ENCODE measurements at places on chromosomes 7 and 10.

DNA sequence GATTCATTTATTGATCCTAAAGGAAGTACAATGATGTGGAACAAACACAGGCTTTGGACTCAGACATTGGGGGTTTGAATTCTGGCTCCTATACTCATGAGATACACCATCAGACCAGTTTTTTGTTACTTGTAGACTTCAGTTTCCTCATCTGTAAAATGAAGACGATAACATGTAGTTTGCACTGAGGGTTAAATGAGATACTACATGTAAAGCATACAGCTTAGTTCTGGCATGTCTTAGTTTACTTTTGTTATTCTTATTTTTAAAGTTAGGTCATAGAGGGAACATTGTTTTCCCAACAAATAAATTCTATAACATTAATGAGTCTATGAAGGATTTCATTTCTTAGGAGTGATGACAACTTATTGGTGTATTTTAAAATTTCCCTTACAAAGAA, 183.5 kb upstream of the FAM3C start:
- no peak for DNase-seq

DNA sequence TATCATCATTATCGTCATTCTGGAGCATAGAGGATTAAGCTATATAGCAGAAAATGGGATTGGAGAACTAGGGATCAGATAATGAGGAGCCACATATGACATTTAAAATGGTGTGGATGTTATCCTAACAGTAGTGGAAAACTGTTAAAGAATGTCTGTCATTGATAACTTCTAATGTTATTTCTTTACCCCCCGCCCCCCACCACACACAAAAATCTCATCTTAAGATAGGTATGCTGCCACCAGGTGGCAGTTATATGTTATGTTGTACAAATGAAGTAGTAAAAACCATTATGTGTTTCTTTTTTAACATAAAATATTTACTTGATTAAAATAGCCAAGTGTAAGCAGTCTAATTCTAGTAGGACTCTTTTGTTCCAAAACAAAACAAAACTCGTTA, 13.0 kb downstream of the AKAP9 start:
- DNase-seq: no peak

DNA sequence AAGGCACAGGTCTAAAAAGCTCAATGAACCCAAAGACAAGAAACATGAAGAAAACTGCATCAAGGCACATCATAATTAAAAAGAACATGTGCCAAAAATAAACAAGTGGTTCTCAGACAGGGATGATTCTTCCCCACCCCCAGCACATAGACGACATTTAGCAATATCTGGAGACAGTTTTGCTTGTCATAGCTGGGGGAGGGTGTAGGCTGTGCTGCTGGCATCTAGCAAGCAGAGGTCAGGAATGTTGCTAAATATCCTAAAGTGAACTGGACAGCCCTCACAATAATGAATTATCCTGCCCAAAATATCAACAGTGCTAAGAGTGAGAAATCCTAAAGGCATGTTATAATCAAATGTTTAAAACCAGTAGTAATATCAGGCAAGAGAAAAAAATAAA, 122.6 kb downstream of the MICU1 start:
- no peak for DNase-seq

GRCh38 chr7:55508221-55509011, 63.9 kb downstream of the VOPP1 start:
- DNase-seq: no peak

DNA sequence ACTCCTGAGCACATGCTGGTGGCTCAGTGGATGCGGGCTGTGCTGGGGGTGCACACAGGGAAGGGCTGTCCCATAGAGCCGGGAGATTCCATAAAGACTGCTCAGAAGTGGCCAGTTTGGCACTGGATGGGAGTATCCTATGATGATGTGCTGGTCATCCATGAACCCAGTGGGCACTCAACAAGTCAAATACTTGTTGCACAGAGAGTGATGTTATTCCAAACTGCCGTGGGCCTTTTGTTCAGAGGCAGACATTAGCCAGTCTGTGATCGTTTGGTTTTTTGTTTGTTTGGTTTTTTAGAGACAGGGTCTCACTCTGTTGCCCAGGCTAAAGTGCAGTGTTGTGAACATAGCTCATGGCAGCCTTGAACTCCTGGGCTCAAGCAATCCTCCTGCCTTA, 30.9 kb upstream of the SAMD8 start:
- no peak for DNase-seq

DNA sequence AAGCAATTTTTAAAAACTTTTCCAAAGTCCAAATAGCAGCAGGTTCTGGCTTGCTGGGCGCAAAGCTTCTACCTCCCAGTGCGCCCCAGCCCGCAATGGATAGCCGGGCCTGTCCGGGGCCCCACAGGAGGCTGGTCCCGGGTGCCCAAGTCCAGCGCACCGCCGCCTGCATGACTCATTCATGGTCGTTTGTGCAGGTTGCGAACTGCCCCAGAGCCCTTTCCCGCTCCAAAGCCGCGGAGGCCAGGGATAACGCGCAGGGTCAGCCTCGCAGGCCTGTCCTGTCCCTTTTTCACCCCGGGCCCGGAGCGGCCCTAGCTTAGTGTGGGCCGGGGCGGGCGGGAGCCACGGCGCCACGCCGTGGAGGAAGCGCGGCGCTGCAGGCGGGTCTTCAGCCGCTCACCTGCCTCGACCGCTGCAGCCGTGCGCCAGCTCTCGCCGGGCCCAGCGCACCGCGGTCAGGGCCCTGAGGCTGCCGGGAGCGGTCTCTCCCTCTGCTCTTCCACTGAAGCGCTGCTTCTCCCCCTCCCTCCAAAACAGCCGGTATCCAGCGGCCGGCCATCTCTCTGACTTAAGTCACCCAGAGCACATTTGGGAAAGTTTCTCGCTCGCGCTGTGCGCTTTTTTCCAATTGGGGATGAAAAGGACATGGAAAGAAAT, 1.7 kb upstream of the EGR2 start:
- DNase-seq: peak; percentile 90

- no peak for DNase-seq
Observed at GRCh38 chr10:86410542-86411124, 44.0 kb upstream of the GRID1 start.

DNA sequence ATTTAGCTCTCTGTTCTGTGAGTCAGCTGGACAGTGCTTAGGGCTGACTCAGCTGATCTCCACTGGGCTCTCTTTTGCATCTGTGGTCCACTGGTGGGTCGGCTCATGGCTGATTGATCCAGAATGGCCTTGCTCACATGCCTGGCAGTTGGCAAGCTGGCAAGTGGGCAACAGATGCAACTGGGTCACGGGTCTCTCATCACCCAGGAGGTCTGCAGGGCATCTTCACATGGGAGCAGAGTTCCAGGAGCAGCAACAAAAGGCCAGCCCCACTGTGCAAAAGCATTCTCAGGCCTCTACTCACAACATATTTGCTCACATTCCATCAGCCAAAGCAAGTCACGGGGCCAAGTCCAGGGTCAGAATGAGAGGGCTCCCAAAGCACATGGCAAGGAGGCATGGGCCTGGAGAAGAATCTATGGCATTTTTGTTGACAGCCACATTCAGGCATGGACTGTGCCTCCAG, 98.8 kb downstream of the OAT start:
- DNase-seq: no peak

DNA sequence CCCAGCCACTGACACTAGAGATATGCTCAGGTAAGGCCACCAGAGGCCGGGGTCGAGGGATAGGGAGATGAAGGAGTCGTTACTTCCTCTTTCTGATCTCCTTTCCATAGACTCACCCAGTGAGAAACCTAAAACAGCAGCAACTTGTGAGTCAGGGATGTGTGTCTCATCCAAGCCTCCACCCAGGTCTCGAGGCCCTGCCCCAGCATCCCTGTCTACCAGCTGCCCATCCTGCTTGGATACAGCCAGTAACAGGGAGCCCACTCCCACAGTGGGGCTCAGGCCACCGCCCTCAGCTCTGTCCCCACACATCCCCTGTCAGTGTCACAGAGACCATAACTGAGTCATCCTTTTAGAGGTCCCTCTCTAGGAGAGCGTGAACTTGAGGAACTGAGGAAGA, 49.6 kb upstream of the CHST15 start:
- no peak for DNase-seq

DNA sequence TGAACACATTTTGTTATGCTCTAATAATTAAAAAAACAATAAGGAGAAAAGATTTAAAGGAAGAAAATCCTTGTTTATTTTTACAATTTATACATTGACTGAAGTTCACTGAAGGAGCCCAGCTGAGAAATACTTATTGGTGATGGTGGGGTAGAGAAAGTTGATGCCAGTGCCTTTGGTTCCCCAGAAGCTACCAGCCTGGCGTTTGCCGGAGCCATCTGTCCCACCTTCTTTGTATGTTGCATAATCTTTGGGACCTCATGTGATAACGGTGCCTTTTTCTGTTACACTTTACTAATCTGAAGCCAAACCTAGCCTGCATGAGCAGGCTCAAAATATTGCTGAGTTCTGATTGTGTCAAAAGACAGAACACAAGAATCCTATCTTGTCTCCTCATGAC, 22.7 kb downstream of the ZNF365 start:
- no peak for DNase-seq

DNA sequence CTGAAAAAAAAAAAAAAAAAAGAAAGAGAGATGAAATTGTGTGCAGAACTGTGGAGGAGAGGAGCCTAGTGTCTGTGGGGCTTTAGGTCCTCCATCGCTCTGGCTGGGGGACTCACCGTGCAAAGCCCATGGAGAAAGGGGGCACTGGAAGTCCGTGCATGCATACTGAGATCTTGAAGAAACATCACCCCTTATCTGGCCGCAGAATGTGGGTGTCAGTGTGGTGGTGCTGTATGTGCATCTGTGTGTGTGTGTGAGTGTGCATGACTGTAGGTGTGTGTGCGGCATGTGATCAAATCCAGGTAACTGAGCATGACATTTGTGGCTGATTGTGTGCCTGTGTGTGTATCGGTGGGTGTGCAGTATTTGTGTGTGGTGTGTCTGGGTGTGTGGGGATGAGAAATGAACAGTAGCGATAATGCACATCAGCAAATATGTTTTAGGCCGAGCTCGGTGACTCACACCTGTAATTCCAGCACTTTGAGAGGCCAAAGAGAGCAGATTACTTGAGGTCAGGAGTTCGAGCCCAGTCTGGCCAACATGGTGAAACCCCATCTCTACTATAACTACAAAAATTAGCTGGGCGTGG, 8.8 kb upstream of the CLDN3 start:
- no peak for DNase-seq

GRCh38 chr10:103595933-103596726, 102.6 kb downstream of the NEURL1 start:
- DNase-seq: no peak

GRCh38 chr7:40439686-40440085, 304.9 kb downstream of the SUGCT start:
- DNase-seq: no peak

DNA sequence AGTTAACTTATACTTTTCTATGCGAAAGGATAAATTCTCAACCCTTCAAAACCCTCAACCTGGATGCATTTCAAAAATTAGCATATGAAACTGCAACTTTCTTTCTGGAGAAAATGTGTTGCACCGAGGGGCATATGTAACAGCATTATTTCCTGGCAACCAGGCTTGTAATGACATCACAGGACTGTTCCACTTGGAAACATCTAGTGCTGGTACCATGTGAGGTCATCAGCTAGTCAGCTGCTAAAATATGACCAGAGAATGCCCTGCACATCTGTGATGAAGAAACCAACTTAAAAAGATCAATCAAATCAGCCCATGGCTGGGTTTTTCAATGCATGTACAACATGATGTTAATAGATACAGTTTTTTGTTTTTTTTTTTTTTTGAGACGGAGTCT, 40.0 kb downstream of the FGFR2 start:
- no peak for DNase-seq

Data from GM13976 (cell line).